ENCODE measurements at places on chromosomes 5 and 9.

DNA sequence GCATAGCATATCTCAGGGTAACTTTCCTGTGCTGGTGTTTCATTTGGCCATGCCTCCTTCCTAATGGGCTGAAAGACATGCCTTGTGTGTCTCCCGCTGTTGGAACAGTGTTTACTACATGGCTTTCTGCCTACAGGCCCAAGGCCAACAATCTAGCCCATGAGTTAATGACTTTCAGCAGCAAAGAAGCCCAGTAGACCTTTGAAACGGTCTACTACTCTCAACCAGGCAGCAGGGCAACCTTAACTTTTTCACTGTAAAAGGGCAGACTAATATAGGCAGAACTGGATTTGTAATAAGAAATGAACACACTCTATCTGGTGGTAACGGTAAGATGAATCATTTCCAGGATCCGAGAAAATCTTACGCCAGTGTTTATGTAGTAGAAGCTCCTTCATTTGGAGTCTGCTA, 21.0 kb downstream of the C5orf15 start:
- H3K36me3 ChIP-seq: no peaks in the 10 kb centered on the region
- DNase-seq: no peak
- H3K4me3 ChIP-seq: no peak overlapping the region
- H3K4me1 ChIP-seq: peaks cover 15% of the 10 kb centered on the region

DNA sequence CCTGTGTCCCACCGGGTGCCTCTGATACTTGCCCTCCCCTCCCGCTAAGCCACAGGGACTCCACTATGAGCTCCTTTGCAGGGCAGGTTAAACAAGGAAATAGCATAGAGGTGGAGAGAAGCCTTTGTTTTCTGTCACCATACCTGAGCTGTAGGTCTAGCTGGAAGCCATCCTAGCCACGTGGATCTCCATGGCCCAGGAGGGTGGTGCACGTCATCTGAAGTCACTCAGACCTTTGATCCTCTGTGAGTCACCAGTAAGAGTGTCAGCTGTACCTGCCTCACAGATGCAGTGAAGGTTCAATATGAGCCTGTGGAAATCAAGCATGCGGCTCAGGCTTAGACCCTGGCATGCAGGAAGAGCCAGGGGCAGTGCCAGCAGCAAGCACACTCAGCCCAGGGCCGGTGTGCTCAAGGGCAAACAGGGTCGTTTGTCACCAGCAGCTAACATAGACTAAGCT, 55.1 kb downstream of the ASS1 start:
- H3K36me3 ChIP-seq: peaks cover 31% of the 10 kb centered on the region
- no peak overlapping the region for H3K4me3 ChIP-seq
- no peak for DNase-seq
- no peaks in the 10 kb centered on the region for H3K27me3 ChIP-seq

DNA sequence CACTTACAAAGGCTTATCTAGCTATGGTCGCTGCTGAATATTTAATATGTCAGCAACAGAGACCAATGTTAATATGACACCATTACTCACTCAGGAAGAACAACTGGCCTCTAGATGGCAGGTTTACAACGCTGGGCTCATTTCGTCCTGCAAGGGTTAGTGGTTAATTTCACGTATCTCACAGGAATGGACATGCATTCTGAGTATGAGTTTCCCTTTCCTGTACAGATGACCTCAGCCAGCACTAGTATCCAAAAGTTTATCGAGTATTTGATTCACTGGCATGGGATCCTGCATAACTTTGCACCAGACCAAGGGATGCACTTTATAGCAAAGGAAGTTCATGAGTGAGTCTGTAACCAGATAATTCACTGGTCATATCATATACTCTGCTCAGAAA, 8.7 kb upstream of the TRPC7 start:
- H3K4me3 ChIP-seq: no peak overlapping the region
- H3K36me3 ChIP-seq: no peaks in the 10 kb centered on the region
- H3K27ac ChIP-seq: no peak overlapping the region
- no peak for DNase-seq
- peaks cover 9% of the 10 kb centered on the region for H3K27me3 ChIP-seq

DNA sequence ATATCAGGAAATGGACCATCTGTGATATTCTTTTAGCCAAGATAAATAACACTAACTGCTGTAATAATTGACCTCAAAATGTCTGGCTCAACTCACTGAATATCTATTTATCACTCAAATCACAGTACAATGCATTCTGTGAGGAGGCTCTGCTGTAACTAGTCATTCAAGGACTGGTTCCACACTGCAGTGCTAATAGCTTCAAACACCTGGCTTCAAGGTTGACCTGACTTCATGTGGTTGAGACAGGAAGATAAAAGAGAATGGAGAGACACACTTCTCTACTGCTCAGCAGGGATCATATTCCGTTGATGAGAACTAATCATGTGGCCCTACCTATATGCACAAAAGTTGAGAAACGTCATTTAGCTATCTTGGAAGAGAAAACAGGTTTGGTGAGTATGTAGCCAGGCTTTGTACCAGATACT, 3.4 kb upstream of the RHOBTB3 start:
- H3K27ac ChIP-seq: no peak overlapping the region
- no peak overlapping the region for H3K4me3 ChIP-seq
- H3K4me1 ChIP-seq: peaks cover 76% of the 10 kb centered on the region

- H3K4me1 ChIP-seq: peaks cover 2% of the 10 kb centered on the region
- peaks cover 17% of the 10 kb centered on the region for H3K27me3 ChIP-seq
- no peak overlapping the region for H3K4me3 ChIP-seq
Measured at GRCh38 chr5:101677961-101678360, 618.1 kb downstream of the SLCO4C1 start.
